Large intestine (tissue), 12 donors: ENCODE measurements at places on chromosomes 12 and 14.

DNA sequence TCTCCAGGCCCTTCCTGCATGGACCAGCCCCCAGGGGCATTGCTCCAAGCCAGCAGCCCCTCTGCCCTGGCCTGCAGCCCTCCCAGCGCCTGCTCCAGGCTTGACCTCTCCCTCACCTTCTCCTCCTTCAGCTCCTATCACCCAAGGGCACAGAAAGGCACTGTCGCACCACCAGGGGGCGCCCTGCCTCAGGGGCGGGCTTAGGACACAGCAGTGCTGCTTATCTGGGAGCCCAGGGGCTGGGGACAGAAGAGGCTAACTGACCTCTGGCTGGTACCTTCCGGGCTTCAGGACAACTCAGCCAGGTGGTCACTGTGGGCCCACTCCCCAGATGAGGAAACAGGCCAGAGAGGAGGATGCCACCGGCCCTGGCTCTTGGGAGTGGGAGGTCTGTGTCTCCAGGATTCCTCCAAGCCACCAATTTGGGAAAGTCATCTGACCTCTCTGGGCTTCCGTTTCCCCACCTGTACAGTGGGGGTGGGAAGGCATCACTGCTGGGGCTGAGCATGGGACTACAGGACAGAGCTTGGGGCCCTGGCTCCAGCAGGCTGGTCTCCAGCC is 25.3 kb upstream of the GPR132 start:
- no peak overlapping the region for H3K4me3 ChIP-seq
- peak overlapping the region; percentile 97 for H3K27ac ChIP-seq
- H3K36me3 ChIP-seq: no peaks in the 10 kb centered on the region

GRCh38 chr12:98504368-98504617 is 11.1 kb upstream of the TMPO start:
- peak overlapping the region; percentile 85 for H3K27ac ChIP-seq
- H3K4me1 ChIP-seq: peaks cover 15% of the 10 kb centered on the region
- H3K4me3 ChIP-seq: peak overlapping the region; percentile 64
- DNase-seq: no peak
- H3K27me3 ChIP-seq: no peaks in the 10 kb centered on the region

GRCh38 chr14:71647086-71647784 is 285.0 kb upstream of the RGS6 start:
- H3K27ac ChIP-seq: no peak overlapping the region
- H3K27me3 ChIP-seq: no peaks in the 10 kb centered on the region
- H3K4me1 ChIP-seq: no peaks in the 10 kb centered on the region
- DNase-seq: peak; percentile 37
- H3K36me3 ChIP-seq: peaks cover 4% of the 10 kb centered on the region

- H3K4me3 ChIP-seq: no peak overlapping the region
- no peaks in the 10 kb centered on the region for H3K4me1 ChIP-seq
- no peaks in the 10 kb centered on the region for H3K36me3 ChIP-seq
- DNase-seq: no peak
Measured at GRCh38 chr14:76754586-76754985, 6.7 kb upstream of the VASH1 start.

DNA sequence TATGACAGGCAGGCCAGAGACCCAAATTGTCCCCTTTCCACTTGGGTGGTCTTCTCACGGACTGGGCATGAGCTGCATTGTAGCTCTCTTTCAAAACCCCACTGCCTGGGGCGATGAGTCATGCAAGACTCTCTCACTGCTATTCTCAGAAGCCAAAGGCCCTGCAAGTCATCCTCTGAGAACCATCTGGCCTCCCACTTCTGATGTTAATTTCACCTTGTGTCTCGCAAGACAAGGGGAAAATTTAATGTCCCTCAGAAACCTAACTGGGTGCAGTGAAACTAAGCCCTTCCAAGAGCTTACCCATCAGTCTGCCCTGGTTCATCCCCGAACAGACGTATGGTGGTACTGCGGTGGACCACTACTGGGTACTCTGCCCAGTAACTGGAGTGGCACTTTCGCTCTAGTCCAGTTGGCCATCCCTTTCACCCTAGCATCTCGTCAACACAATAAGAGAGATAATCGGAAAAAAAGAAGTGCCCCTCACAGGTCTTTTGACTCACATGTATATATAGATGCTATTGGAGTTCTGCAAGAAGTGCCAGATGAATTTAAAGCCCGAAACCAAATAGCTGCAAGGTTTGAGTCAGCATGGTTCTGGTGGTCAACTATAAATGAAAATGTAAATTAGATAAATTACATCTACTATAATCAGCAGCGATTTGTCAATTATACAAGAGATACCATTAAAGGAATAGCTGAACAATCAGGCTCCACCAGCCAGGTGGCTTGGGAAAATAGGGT is 31.3 kb upstream of the LALBA start:
- H3K27me3 ChIP-seq: no peaks in the 10 kb centered on the region
- H3K27ac ChIP-seq: no peak overlapping the region
- no peaks in the 10 kb centered on the region for H3K36me3 ChIP-seq
- DNase-seq: no peak
- H3K4me1 ChIP-seq: no peaks in the 10 kb centered on the region

DNA sequence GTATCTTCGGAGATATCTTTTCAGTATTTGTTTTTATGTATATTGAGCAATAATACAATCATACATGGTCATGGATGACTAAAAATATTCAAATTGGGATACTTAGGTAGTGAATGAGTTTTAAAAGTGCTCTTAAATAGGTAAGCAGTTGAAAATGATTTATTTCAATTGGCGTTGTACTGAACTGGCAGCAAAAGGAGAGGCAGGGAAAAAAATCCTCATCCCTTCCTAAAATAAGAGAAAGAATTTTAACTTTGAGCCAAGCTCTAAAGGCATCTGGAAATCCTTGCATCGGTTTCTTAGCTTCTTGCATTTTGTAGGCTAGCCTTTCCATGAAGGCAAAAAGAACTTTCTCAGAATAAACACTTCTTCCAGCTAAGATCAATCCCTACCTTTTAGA is 125.2 kb downstream of the MGST1 start:
- no peak overlapping the region for H3K4me3 ChIP-seq
- DNase-seq: no peak
- H3K27me3 ChIP-seq: no peaks in the 10 kb centered on the region
- no peaks in the 10 kb centered on the region for H3K36me3 ChIP-seq
- no peaks in the 10 kb centered on the region for H3K4me1 ChIP-seq

DNA sequence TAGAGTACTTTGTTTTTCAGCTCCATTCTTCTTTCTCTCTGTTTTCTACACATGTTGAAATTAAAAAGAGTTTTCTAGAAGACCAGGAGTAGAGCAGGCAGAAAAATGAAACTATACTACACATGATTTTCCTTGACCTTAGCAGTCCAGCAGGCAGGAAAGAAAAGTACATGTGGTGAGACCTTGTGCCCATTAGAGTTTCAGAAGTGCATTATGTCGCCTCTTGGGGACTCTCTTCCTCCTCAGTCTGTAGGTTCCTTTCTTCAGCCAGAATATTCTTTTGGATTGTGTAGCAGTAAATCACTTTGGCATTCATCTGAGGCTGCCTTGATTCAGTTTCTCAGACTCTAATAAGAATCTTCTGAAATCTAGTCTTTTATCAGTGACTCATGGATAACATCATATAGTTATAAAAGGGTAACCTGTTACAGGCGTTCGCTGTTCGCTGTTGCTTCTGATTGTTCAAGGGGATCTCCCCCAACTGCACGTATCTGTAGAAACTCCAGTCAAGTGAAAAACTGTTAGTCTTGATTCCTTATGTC is 161.8 kb downstream of the ANO4 start:
- H3K4me3 ChIP-seq: no peak overlapping the region
- H3K4me1 ChIP-seq: peaks cover 4% of the 10 kb centered on the region
- H3K27ac ChIP-seq: no peak overlapping the region

DNA sequence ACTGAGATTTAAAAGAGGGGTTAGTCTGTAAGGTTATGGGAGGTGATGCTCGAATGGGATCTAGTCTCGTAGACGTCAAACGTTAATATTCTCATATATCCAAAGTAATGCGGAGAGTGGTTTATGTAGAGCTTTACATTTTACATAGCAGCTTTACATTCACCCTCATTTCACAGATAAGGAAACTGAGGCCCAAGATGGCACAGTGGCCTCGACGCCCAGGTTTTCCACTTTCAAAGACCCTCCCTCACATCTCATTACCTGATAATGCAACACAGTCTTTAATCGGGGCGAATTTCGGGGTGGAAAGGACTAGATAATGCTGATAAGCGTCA is 450 bp upstream of the TDG start:
- H3K4me1 ChIP-seq: no peaks in the 10 kb centered on the region
- no peaks in the 10 kb centered on the region for H3K27me3 ChIP-seq

DNA sequence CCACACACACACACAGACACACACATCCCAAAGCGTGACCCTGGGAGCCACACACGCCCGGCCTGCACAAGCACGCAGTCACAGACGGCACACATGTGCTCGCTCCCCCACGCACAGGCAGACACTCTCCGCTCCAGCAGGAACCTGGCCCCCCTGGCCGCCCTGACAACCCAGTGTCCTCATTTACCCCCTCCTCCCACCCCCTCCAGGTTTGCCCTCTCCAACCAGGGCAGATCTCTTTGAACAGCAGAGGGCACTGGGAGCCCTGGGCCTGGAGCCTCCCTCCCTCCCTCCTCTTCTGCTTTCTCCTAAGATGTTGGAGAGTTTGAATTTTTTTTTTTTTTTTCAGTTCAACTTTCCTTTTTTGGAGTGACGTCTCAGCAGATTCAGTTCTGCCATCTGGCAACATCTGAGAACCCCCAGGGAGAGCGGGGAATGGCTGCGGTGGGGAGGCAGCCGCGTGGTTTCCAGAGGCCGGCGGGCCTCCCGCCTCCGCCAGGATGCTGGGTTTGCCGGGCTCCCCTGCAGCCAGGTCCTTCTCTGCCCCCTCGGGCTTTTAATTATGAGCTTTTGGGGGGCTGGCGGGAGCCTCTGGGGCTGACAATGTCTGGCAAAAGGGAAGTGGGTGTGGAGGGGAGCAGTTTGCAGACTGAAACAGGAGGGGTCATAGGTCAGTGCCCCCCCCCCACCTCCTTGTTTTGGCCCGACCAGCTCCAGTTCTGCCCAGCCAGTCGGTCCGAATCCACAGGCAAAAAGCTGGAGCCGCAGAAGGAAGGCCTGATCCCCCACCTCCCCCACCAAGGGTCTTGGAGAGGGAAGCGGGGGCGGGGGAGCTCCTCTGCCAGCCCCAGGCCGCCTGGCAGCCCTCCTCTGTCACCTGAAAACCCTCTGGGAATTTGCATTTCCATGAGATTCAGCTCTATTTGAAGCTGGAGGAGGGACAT is 1.3 kb upstream of the NCOR2 start:
- DNase-seq: peak; percentile 60
- no peak overlapping the region for H3K4me3 ChIP-seq
- H3K27me3 ChIP-seq: no peaks in the 10 kb centered on the region

DNA sequence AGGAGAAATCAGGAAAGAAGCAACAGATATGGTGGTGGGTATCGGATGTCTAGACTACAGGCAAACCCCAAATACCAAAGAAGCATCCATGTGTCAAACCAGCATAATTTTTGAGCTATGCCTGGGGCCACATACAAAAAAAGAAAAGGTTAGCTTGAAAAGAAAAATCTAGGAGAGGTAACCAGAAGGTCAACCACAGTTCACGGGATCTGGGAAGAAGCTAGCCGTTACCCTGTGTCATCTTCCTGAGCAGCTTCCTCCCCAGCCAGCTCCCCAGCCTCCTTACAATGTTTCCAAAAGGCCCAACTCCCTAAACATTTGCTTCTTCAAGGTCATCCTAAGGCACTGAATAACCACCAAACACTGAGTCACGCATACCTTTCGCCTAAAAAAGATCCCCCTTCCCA is 3.1 kb downstream of the SINHCAF start:
- H3K4me1 ChIP-seq: peaks cover 3% of the 10 kb centered on the region
- no peaks in the 10 kb centered on the region for H3K36me3 ChIP-seq
- DNase-seq: no peak
- peak overlapping the region; percentile 88 for H3K4me3 ChIP-seq

DNA sequence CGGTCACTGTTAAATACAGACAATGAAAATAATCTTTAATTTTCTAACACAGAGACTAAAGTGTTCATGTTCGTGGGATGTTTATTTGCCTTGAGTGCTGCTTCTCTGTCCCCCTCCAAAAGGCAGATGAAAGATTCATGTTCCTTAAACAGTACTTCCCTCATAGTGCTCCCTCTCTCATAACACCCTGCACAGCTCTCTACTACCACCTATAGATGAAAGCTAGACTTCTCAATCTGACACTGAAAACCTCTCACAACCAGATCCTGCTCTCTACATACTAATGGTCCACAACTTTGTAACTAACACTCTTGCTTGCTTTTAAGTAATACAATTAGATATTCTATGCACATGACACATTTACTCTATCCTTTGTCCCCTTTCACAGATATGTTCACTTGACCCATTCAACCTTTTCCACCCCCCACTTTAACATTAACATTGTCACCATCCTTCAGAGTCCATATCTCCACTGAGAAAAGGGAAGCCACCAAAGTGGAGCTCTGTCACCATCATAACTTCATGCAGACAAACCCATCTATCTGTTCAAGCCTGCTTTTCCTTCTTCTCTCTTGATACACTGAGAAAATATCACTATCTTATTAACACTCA is 266.4 kb upstream of the USP15 start:
- no peaks in the 10 kb centered on the region for H3K4me1 ChIP-seq
- H3K27ac ChIP-seq: no peak overlapping the region
- H3K4me3 ChIP-seq: no peak overlapping the region

- DNase-seq: no peak
- H3K4me3 ChIP-seq: no peak overlapping the region
- H3K27ac ChIP-seq: no peak overlapping the region
- no peaks in the 10 kb centered on the region for H3K27me3 ChIP-seq
Measured at GRCh38 chr14:42523666-42524065, 917.0 kb downstream of the LRFN5 start.
